ENCODE measurements at places on chromosomes 1 and 21.

GRCh38 chr1:12809933-12810332 is 18.7 kb downstream of the PRAMEF1 start:
- DNase-seq = no peak

DNA sequence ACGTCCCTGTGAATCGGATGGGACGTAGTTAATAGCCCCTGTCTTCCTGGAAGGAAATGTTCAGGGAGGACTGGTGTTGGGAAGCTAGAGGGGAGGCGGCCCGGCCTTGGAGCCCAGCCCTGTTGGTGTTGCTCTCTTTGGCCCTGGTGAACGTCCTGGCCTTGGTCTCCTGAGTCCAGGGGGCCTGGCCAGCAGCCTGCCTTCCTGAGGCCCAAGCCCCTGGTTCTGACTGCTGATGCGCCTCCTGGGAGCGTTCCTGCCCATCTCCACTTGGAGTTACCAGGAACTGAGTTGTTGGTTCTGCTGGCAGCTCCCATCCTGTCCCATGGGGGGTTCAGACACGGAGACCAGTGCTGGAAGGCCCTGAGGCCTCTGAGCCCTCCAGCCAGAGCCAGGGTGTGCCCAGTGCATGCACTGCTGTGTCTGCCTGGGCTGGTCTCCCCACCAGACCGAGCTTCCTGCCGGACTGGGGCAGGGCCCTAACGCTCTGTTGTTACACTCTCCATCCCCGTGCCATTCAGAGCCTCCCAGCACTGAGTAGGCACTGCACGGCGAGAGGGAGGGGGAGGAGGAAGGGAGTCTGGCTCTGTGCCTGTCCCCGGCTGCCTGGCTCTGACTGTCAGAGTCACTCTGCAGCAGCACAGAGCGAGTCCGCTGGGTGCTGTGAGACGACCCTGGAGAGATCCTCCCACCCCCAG is 382.5 kb upstream of the VAMP3 start:
- no peak for DNase-seq

DNA sequence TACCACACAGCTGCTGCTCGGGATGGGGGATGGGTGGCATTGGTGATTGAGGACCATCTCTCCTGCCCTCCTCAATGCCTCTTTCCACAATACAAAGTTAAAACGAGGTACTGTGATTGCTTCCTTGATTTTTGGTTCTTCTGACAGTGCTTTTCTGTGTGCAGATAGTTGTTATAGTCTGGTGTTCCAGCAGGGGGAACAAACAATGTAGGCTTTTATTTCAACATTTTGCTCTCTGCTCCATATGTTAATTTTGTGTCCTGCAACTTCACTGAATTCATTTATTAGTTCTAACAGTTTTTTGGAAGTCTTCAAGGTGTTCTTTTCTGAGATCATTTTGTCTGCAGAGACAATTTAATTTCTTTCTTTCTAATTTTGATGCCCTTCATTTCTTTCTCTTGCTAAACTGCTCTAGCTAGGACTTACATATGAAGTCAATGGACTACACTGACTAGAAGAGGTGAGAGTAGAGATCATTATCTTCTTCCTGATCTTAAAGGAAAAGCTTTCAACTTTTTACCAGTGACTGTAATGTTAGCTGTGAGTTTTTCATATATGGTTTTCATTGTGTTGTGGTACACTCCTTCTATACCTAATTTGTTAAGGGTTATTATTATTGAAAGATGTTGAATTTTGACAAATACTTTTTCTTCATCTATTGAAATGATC is 45.4 kb downstream of the TNFSF18 start:
- DNase-seq = no peak

DNA sequence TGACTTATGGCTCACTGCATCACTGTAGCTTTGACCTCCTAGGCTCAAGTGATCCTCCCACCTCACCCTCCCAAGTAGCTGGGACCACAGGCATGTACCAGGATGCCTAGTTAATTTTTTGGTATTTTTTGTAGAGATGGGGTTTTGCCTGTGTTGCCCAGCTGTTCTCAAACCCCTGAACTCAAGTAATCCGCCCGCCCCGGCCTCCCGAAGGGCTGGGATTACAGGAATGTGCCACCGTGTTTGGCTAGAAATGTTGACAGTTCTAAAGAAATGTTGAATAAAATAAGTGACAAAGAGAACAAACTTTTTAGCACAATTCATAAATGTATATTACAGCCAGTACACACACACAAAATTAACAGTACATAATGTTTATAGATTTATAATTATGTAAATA is 1586.1 kb downstream of the NCAM2 start:
- DNase-seq = no peak

DNA sequence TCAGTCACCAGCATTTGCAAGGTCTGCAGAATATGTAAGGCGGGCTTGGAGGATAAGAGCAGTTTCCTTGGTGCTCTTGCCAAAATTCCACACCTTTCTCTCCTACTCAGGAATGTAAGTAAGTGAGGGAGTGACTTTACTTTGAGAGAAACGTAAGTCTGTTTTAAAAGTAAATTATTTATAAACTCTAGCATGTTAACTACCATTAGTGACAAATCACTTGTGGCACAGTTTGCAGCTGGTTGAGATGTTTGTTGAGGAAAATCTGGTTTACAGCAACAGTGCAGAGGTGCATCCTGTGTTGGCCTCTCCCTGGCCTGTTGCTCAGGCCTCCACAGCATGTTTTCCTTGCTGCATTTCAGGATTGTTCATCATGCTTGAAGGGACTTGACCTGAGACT is 8.5 kb downstream of the CGN start:
- DNase-seq = no peak

DNA sequence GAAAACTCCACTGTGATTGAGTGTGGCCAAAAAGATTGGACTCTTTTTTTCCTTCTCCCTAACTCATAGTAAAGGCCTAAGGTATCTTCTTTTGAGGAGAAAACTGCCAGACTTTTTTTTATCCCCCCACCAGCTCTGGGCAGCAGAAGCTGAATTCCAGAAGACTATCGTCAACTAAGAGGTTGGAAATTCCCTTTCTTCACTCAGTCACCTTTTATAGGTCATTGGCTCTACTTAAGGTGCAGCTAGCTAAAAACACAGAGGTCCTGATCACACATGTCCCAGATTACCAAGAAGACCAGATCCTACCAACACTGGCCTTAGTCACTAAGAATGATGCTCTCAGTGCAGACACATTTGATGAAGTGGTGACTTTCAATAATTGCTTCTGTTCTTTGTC is 1441.2 kb downstream of the PLA2G4A start:
- DNase-seq = no peak

- no peak for DNase-seq
Measured at GRCh38 chr1:27353629-27354028, 11.8 kb downstream of the SYTL1 start.

- DNase-seq = no peak
Measured at GRCh38 chr1:182968151-182968741, 15.3 kb upstream of the SHCBP1L start.

DNA sequence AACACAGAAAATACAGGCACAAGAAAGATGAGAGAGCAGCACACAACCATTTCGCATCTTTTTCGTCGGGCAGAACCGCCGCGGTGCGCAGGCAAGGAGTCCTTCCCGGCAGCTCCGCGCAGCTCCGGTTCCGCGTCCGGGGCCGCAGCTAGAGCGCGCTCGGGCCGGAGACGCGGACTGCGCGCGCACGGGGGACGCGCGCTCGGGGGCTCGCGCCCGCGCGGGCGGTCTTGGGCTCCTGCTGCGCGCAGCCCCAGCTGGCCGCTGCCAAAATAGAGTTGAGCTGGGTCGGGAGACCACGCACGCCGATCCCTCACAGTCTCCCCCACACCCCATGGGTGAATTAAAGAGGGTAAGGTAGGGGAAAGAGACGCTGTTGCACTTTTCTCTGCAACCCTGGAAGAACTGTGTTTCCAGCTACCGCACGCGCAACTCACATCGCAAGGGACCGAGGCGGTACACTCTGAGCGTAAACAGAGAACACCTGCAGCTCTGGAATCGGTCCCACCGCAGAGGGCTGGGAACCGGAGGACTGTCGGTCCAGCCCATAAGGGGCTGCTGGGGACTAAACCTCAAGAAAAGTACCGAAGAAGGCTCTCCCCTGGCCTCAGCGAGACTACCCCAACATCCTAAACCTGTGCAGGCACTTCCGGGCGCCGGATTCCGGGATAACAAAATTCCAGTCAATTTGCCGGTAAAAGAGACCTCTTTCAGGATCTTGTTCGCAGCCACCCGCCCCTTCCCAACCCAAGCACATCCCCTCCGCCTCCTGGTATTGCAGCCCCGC is 1.7 kb downstream of the NR5A2 start:
- DNase-seq = peak; percentile 65

- peak; percentile 42 for DNase-seq
Measured at GRCh38 chr1:208951908-208952307, 631.6 kb upstream of the CAMK1G start.

- no peak for DNase-seq
Measured at GRCh38 chr1:235297579-235297978, 30.4 kb downstream of the ARID4B start.
